ENCODE measurements at places on chromosomes 2 and 18.

DNA sequence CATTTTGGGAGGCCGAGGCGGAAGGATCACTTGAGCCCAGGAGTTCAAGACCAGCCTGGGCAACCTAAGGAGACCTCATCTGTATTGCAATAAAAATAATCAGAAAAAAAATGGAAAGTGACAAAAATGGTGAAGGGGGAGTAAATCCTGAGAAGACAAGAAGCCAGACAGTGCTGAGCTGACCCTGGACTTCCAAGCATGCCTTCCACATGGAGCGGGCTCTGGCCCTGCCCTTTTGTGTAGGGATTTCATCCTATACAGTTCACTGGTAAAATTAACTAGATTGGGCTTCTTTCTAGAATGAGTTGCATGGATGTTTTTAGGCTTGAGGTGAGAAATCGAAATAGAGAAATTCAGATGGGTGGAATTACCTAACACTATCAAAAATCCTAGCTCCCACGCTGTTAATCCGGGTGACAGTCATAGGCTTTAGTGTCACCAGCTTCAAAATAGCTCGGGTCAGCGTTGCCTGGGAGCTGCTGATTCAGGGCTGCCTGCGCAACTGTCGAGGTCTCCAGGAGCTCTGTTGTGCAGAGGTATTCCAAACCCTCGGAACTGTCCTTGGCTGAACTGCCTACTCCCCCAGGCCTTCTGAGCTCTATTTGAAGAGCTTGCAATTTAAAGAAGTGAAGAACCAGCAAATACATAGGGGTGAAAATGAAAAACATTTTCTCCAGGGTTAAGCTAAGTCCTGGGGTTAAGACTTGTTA is 21.5 kb upstream of the ZNF532 start:
- peak; percentile 42 for DNase-seq

- DNase-seq, result peak; percentile 66
These were observed 544 bp downstream of the EVA1A start for GRCh38 chr2:75560022-75560767.

DNA sequence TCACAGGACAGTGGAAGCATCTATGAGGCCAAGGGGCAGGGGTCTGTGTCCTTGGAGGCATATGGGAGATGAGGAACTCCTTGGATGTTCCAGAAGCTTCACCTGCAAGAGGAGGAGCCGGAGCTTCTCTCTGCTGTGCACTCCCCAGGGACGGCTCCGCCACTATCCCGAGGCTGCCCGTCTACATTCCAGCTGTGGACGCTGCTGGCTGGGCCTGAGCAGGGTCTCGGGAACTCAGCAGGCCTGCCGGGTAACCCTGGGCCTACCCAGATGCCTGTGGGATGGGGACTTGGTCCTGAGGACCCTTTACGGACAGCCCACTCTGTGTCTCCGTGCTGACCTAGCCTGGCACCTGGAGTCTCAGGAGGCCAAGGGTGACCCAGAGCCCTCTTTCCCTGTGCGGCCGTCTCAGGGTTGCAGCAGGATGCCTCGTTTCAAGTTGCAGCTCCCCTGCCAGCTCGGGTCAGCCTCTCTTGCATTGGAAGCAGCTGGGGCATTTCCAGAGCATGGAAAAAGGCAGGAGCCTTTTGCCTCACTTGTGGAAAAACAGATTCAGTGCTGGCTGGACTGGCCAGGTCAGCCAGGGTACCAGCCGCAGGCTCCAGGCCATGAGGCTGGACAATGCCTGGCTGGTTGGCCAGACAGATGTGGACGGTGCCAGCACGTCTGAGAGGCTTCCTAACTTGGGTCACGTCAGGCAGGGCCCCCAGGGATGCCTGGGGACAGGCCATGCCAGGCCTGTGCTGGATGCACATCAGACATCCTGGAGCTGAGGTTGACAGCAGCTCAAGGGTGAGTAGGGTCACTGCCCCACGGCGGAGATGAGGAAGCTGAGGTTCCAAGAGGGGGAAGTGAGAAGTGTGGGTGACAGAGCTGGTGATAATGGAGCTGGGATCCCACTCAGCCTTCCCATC is 41.5 kb downstream of the SCTR start:
- DNase-seq, result no peak

DNA sequence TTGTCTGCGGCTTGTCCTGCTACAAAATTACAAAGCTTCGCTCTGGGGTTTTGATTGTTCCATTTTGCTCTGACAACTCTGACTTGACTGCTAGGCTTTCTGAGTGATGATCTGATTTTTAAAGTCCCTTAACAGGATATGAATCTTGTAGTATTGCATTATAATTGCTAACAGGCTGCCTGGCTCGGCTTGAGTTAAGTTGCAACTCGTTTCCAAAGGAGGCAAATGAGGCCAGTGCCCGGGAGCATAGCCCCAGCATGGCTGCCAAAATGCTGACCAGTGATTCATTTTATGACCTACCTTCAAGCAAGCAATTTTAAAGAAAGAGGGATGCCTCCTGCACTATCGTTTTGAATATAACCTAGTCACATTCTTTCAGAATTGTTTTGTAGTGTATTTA is 135.4 kb downstream of the COL6A3 start:
- DNase-seq, result no peak

DNA sequence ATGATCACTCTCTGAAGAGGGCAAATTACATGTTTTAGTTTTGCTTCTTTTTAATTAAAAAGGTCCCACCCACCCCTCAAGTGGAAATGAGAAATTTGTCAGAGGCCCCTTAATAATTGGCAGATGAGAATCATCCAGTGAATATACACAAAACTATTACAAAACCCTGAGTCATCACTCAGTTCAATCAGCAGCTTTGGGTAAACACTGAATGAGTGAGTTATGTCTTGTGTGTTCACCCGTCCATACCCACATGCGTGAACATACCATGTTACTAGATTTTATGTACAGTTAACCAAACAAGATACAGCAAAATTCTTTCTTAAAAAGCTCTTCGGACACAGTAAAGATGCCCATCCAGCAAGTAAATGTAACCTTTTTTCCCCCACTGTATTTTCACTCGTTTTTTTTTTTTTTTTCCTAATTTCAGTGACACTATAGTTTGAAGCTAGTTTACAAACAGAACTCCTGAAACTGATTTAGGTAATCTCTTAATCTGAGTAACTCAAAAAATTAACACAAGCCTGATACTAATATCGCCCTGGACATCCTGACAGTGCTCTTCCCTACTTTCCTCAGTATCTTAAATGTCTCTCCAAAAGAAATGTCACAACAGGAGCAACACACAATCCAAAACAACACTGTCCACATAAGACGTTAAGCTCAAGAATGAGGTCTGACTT is 1.4 kb downstream of the PSME4 start:
- DNase-seq, result peak; percentile 26

- no peak for DNase-seq
These were observed 50.9 kb upstream of the ATL2 start for GRCh38 chr2:38427936-38428335.

- DNase-seq, result no peak
These were observed 101.8 kb upstream of the AGAP1 start for GRCh38 chr2:235391921-235392615.

DNA sequence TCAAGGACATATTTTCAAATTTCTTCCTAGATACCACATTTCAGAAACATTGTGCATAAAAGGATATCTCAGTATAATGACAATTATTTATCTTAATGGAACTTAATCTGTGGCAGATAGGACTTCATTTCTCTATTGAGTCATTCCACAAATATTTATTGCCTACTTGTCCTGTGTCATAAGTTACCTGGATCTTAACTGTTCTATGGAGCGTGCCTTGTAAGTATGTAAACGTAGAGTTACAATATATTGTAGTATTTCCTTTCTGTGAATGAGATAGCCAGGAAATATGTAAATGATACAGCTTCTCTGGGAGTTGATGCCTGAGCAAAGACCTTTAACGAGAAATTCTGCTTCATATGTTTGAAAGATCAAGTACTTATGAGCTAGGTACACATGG is 2.5 kb downstream of the AGFG1 start:
- no peak for DNase-seq

DNA sequence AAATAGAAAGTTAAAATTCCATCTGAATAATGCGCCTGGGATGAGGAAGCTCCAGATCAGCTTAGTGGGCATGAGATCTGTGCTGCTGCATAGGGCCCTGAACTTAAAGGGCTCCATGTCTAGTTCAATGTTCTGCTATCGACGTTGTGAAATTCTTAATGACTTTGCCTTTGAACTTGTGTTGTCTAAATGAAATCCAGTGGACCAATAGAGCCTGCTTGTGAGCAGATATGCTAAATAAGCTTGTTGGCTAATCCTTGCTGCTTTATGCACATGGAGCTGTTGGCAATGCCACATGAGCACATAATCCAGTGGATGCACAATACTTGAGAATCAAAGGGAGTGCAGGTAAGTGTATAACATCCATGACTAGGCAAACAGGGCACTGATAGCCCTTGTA is 228.6 kb downstream of the TNS1 start:
- DNase-seq, result no peak

DNA sequence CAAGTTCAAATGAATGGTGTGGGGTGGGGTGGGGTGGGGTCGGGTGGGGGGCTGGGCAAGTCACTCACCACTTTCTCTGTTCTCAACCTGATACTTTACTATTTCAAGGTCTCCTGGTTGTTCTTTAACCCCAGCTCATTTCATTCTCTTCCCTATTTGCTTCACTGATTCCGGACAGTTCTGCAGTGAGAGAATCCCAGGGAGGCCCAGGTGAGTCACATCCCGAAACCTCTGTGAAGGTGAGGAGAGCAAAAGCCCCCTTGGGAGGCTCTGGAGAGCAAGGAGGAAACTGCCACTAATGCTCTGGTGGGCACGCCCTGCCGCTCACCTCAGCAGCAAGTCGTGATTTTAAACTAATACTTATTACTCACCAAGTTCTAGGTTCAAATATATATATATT is 8.9 kb downstream of the EDAR start:
- DNase-seq, result no peak

DNA sequence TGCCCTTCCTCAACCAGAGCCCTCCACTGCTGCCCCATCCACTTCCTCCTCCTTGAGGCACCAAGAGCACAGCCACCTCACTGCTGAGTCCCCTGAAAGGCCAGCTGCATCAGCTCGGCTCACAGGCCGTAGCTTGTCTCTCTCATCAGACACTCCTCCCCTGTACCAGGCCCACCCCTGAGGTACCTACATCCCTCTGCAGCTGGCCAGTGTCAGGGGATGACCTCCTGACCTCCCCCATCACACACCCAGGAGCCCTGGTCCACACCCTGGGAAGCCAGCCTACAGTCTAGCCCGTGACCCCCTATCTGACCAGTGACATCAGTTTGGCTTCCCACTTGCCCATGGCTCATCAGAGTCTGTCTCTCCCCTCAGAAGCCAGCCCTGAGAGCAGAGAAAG is 205.6 kb downstream of the TNS1 start:
- DNase-seq, result no peak

DNA sequence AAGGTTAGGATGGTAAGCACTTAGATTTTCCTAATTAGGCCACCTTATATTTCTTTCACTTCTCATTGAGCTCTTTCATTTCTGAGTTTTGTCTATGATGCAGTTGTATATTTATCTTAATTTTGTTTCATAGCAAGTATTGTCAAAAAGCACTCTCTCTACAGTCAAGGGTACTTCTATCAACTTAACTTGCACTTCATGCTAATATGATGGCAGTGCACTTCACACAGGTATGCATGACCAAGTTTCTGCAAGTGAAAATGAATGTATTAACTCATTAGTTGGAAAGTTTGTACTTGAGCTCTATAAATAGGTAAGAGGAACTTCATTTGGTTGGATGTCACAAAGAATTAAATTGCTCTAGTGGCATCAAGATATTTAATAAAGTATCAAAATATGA is 51.5 kb upstream of the CDH19 start:
- DNase-seq, result no peak

GRCh38 chr2:162965191-162965590 is 126.6 kb upstream of the KCNH7 start:
- no peak for DNase-seq

- no peak for DNase-seq
These were observed 44.3 kb upstream of the CYP1B1 start for GRCh38 chr2:38120264-38120592.

DNA sequence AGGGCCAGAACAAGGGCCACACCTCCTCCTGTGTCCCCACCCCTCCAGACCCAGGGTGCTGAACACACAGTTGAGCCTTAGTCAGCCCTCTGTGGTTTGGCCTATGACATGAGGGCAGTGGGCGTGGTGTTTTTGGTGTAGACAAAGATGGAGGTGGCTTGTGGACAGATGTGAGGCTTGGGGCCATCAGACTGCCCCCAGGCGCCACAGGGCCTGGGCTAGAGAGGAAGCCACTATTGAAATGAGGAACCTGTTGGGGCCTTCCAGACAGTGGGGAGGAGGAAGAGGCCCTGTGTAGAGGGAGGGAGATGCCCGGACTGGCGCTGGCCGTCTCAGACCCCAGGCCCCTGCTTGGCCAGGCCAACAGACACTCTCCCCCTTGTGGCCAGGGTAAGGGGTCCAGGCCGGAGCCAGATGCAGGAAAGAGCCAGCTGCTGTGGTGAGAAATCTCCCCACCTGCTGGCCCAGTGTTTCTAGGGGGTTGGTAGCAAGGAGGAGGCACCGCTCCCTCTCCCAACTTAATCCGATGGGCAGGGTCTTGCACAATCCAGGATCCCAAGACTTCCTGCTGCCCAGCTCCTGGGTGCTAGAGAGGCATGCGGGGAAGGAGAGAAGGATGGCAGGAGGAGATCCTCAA is 53.8 kb downstream of the SMAD7 start:
- no peak for DNase-seq

GRCh38 chr2:31384351-31384750 is 30.2 kb downstream of the XDH start:
- DNase-seq, result no peak

DNA sequence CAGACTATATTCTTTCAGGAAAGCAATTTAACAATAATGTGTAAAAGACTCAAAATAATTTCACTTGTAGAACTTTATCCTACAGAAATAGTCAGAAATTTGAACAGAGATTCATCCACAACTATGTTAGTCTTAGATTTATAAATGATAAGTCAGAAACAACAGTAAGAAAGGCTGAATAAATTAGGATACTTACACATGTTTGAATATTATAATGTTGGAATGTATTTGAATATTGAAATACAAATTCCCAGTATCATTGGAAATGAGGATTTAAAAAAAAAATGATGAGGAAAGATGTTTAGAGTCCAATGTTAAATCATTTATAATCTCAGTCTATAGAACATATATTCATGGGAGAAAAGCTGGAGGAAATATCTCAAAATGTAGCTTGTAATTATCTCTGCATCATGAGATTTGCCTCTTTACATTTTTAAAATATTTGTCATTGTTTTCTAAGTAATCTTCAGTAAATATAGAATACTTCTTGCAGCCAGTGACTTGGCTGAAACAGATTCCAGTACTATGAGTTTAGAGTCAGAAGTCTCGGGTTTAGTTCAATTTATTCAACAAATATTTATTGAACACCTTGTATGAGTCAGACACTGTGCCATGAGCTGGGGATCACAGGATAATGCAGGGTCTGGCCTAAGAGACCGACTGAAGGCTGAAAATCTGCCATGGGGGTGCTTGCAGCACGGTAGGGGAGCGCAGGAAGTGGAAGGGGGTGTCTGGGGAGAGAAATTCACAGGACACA is 32.3 kb downstream of the CXCR4 start:
- no peak for DNase-seq

- no peak for DNase-seq
These were observed 39.1 kb downstream of the PGAP1 start for GRCh38 chr2:196887431-196887830.

GRCh38 chr18:51195086-51195450 is 2.4 kb downstream of the MEX3C start:
- DNase-seq, result no peak
